Stimulated activated CD8-positive, alpha-beta memory T cell treated with anti-CD3 and anti-CD28 coated beads, Interleukin-4, amount 100 ng/mL, for 4 hours (primary cell): ENCODE measurements at places on chromosomes 13 and 19.

DNA sequence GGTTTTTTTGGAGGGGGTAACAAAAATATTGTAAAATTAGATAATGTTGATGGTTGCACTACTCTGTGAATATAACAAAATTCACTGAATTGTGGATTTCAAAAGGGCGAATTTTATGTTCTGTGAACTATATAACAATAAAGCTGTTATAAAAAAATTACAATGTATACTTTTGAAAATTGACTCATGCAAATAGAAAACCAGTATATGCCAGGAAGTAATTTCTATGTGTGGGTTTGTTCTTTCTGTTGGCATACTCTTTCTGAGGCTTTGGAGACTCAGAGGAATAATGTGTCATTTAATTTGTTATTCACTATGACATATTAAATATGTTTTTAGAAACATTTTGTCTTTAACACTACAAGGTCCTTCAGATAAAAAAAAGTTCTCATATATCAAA is 310.1 kb downstream of the GPC5 start:
- no peak for DNase-seq

- no peak for DNase-seq
These were observed 19.2 kb downstream of the GPX4 start for GRCh38 chr19:1122972-1123363.

DNA sequence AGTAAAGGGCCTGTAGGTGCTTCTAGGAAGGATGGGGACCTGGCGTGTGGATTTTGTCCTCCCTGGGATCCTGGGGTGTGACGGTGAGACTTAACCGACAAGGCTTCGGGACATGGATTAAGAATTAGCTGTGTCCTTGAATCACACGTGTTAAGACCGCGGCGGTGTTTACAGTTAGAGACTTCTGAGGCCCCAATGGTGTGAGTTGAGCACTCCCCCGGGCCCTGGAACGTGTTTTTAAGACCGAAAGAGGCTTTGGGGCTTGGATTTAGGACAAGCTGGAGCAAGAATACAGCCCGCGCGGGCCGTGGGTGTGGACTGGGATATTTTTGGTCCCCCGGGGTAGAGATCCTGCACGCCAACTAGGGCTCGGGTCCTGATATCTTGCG is 1.2 kb upstream of the SLC27A1 start:
- DNase-seq = no peak

DNA sequence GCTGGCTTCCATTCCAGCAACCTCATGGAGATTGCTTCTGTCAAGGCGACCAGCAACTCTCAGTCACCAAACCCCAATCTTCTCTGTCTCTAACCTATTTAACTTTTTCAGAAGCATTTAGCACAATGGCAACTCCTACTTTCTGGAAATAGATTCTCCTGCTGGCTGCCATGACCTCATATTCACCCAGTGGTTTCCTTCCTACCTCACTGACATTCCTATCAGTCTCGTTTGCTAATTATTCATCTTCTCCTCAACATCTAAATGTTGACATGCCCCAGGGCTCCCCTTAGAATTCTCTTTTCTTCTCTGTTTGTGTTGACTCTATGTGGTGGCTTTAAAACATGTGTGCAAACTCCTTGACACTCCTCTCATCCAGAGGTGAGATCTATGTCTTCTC is 106.7 kb downstream of the OLFM4 start:
- DNase-seq = no peak

DNA sequence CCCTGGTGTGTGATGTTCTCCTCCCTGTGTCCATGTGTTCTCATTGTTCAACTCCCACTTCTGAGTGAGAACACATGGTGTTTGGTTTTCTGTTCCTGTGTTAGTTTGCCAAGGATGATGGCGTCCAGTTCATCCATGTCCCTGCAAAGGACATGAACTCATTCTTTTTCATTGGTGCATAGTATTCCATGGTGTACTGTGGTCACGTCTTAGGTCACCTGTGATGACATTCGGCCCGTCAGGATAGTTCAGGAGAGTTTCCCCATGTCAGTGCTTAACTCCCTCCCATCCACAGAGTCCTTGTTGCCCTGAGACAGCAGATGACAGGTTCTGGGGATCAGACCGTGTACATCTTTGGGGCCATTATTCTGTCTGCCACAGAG is 8.6 kb downstream of the ZNF444 start:
- no peak for DNase-seq

DNA sequence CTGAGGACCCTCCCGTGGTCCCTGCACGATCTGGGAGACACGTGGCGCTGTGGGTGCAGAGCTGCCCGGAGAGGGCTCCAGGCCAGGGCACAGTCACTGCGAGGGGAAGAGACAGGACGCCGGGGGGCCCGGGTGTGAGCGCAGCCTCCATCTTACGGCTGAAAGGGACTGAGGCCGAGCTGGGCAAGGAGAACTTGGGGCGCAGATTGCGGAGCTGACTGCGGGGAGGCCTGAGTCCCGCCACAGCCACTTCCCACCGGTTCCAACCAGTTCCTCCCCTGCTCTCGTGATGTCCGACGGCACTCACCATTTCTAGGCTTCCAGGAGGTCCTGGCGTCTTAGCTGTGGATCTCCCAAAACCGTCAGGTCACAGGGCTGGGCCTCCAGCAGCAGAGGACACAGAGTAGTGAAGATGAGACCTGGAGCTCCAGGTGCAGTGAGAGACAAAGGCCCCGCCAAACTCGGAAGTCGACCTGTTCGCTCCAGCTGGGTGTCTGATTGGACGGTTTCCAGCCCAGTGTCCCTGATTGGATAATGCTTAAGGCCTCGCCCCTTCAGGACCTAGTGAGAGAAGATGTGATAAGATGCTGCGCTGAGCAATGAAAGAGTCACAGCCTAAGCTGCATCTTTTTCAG is 4.8 kb upstream of the ZNF253 start:
- no peak for DNase-seq

DNA sequence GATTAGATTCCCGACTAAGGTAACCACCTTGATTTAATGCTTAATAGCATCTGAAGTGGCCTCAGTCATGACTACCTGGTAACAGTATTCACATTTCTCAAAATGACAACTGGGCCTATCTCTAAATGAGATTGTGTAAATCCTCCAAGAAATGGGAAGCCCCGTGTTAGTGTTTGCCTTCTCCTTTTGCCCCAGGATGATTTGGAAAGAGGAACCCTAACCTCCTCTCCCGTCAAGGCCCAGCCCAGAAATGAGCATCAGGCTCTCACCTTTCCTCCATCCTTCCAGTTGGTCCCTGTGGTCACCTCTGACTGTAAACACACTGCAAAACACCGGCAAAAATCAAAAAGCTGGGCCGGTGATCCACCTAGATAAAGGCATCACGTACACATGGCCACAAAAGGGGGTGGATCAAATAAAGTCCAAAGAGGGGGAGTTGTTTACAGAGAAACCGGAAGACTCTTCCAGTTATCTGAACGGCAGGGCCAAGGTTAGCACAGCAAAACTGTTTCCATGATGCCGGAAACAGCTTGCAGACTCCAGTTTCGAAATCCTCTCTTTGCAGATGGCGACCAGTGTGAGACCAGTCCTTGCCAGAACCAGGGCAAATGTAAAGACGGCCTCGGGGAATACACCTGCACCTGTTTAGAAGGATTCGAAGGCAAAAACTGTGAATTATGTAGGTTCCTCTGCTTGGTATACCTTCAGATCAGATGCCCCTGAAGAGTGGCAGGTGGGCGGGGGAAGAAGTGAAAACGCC is 16.4 kb downstream of the F10 start:
- DNase-seq = no peak

DNA sequence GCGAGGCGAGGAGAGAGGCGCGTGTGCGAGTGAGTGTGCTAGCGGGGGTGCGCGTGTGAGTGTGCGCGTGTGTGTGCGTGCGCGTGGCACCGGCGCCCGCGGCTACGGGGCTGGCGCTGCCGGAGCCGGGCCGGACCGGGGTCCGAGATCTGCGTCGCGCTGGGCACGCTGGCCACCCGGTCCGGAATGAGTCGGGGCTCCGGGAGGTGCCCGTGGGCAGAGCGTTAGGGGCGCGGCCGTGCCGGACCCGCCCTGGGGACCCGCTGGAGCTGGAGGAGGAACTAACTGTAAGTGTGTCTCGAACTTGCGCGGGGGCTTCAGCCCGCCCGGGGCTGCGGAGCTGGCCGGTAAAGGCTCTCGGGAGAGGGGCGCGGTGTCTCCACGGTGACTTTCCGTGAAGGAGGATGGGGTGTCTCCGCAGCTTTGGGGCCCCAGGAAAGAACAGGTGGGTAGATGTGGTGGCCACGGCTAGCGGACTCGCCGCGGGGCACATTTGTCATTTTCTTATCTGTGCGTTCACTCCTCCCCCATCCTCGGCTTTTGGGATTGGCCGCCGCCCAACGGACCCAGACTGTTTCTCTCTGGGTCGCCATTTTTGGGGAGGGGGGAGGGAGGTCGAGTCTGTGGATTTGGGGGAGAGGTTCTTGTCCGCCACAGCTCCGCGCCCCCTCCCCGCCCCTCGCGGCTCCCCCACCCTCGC is 10.1 kb upstream of the SOX1 start:
- DNase-seq = no peak

DNA sequence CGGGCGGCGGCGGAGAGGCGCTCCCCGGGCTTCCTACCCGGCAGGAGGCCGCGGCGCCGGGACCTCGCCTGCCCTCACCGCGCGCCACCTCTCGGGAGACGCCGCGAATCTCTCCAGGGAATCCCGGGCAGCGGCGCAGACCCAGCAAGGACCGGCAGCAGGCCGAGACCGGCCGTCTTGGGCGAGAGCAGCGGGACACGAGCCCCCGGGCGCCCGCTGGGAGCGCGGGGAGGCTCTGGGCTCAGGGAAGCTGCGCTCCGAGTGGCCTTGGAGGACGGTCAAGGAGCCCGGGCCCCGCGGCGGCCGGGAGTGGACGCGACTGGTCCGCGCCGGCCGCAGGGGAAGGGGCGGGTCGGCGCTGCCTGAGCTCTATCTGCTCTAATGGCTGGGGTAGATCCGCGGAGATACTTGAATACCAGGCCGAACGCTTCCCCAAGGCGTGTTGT is 14.7 kb downstream of the CDX2 start:
- no peak for DNase-seq

GRCh38 chr19:38812841-38813320 is at the start of gene LGALS4:
Gene LGALS4 (minus strand): TSS chr19:38812945. CDS start chr19:38812886, 59 bp downstream.
- DNase-seq = no peak

- DNase-seq = no peak
These were observed 7.9 kb downstream of the GPR12 start for GRCh38 chr13:26752671-26753070.

- no peak for DNase-seq
These were observed at the start of gene PRR19 for GRCh38 chr19:42301646-42302203. Gene PRR19 (plus strand): TSS chr19:42302132. CDS start chr19:42309585, 7,453 bp downstream.

DNA sequence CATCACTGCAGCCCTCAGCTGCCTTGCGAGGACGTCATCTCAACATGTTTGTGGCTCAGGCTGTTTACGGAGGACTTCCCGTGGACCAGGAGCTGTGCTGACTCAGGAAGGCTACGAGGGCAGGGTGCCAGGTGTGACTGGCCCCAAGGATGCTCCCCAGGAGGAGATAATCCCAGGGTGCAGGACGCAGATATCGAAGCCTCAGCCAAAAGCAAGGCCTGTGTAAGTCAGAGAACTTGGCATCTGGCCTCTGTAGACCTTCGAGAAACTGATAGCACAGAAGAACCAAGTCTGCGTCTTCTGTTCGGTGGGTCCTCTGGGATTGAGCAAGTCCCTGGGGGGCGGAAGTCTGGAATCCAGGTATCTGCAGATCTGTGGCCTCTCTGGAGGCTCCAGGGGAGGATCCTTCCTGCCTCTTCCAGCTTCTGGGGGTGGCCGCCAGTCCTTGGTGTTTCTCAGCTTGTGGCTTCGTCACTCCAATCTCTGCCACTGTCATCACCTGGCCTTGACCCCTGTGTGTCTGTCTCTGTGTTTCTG is 2.6 kb upstream of the DOHH start:
- DNase-seq = no peak

DNA sequence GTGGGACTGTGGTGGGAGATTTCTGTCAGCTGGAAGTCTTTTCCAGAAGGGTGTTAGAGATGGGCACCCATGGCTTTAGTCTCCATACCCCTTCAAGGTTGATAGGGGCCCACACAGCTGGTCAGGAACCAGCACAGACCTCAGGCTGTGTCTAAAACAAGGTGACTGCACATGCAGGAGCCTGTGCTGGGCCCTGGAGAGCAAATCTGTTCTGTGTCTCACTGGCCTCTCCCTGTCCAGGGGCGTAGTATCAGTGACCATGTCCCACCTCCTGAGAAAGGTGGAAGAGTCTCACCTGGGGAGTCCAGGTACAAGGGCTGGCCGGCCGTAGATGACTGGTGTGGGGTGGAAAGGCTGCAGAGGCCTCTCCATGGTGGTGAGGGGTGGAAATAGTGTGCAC is 19.4 kb downstream of the ZNF175 start:
- no peak for DNase-seq

GRCh38 chr13:55263045-55263444 is 1877.7 kb upstream of the PRR20A start:
- no peak for DNase-seq

GRCh38 chr13:23817830-23818229 is 71.4 kb downstream of the MIPEP start:
- DNase-seq = no peak

DNA sequence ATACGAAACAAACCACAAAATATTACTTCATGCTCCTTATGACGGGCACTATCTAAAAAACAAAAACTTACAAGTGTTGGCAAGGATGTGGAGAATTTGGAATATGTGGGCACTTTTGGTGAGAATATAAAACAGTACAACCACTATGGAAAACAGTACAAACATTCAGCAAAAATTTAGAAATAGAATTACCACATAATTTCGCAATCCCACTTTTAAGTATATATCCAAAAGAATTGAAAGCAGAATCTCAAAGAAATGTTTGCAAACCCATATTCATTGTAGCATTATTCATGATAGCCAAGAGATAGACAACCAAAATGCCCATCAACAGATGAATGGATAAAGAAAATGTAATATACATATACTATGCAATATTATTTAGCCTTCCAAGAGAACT is 1173.7 kb upstream of the PRR20A start:
- DNase-seq = no peak
